AG10803 (cell line): ENCODE measurements at places on chromosomes 2 and 18.

GRCh38 chr2:205540036-205540435 lies 142.3 kb upstream of the NRP2 start:
- DNase-seq = no peak

DNA sequence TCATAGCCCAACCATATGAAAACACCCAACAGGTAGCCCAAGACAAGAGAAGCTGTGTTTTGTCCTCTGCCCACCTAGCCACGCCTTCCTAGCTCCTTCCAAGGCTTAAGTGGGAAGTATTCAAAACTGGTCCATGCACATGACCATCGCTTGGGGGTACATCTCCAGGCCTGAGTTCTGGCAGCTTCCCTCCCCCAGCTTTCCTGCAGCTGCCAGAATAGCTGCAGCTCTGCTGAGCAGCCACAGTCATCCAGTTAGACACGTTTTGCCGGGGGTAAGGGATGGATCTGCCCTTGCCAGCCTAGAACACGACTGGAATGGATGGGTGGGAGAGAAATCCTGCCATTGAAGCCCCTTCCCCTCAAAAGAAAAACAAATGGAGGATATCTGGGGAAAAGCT lies 166.8 kb downstream of the NRP2 start:
- no peak for DNase-seq

DNA sequence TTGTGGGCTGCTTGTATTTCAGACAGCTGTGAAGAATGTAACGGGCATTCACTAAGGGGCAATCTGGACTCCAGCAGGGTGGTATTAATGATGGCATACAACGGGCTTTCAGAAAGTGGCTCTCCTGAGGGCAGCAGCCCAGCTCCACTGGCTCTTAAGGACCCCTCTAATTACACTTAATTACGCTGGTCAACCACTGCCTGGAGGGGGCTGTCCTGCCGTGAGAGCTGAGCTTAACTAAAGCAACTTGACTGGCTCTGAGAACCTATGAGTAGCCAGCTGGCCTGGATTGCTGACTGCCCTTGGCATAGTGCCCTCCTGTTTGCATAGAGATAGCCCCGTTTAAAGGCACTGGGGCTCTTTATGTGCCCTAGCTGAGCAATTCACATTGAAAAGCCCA lies 3.8 kb downstream of the LIPG start:
- no peak for DNase-seq

DNA sequence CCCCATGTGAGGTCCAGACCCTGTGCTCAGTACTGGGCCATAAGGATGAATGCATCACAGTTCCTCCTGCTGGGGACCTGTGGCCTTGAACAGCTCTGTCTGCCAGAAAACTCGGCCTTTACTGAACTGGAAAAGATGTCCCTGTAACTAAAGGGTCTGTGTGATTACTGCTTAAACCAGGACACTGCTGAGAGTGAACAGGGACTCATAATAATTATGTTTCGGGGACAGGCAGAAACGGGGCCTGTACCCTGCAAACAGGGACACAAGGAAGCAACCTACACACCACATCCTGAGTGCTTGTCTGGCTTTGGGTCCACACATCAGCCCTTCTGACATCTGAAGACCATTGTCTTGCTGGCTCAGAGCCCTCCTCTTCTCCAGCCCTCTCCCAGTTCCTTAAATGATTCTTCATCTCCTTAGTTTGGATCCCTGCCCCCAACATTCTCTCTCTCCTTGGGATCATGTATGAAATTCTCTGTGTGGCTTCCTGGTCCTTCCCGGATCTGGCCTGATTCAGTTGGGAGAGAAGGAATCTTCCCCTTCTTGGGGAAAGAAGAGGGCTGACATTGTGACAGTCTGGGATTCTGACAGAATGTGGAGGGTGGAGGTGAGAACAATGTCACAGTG lies 248.0 kb downstream of the MYCN start:
- DNase-seq = no peak
